Bronchus fibroblast of lung (primary cell): ENCODE measurements at places on chromosomes 4 and X. TPM values are rescaled to one million over a fixed set of nuclear protein-coding genes. Genes with fewer than 3 reads are reported as not detected.

Gene MAGEE2
- total RNA-seq: not detected in 2 replicates

Gene VSIG4
- not detected in 2 replicates for total RNA-seq

Gene RAP2C
- total RNA-seq: 12.0 and 12.9 TPM in 2 replicates

Gene RHOH
- not detected in 2 replicates for total RNA-seq

Gene ZNF141
- total RNA-seq: 3.9 and 4.7 TPM in 2 replicates

Gene XK
- 0.15 and 0.17 TPM in 2 replicates for total RNA-seq

Gene FGG
- not detected in 2 replicates for total RNA-seq

Gene CT45A3
- total RNA-seq: not detected in 2 replicates

Gene MED14
- 18.3 and 18.9 TPM in 2 replicates for total RNA-seq

Gene MPP1
- 25.7 and 27.6 TPM in 2 replicates for total RNA-seq

Gene ENPEP
- under 0.01 and 0.15 TPM in 2 replicates for total RNA-seq

Gene ARHGAP36
- total RNA-seq: not detected in 2 replicates

Gene VCX
- not detected in 2 replicates for total RNA-seq

Gene PLRG1
- 39.2 and 49.8 TPM in 2 replicates for total RNA-seq

Gene ZGRF1
- 5.5 and 7.7 TPM in 2 replicates for total RNA-seq

Gene HSFX2
- 0.50 TPM in 1 of 2 replicates, not detected in the other for total RNA-seq

Gene IL2
- not detected in 2 replicates for total RNA-seq

Gene CETN2
- total RNA-seq: 36.7 and 39.3 TPM in 2 replicates

Gene RHOXF1
- not detected in 2 replicates for total RNA-seq

Gene CXCR3
- not detected in 2 replicates for total RNA-seq

Gene SLAIN2
- 38.8 and 39.5 TPM in 2 replicates for total RNA-seq
